ENCODE measurements at places on chromosomes 13 and 19.

DNA sequence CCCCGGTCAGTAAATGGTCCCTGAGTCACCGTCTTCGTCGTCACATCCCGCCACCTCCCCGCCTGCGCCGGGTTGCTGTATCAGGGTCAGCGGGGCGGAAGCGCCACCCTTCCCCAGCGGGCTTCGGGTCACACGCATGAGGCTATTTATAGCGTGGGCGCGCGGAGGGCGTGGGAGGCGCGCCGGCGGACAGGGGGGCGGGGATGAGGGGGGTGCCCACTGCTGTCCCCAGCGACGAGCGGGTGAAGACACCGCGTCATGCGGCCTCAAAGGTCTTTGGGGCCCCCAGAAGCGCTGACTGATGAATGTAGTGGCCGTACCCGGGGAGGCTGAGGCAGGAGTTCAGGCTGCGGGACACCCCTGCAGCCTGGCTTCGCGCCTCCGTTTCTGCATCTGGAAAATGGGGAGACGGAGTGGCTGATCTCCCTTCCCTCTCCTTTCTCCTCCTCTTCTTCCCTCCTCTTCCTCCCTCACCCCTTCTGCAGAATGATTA is 7.9 kb downstream of the UNC13A start:
- H3K36me3 ChIP-seq, result no peaks in the 10 kb centered on the region
- DNase-seq, result peak; percentile 64
- H3K27me3 ChIP-seq, result peaks cover 81% of the 10 kb centered on the region
- H3K4me1 ChIP-seq, result peaks cover 12% of the 10 kb centered on the region
- no peak overlapping the region for H3K27ac ChIP-seq

GRCh38 chr13:43273362-43273761 is 250.0 kb downstream of the DNAJC15 start:
- DNase-seq, result no peak
- no peak overlapping the region for H3K27ac ChIP-seq
- H3K4me3 ChIP-seq, result no peak overlapping the region
- H3K27me3 ChIP-seq, result peaks cover 22% of the 10 kb centered on the region
- no peaks in the 10 kb centered on the region for H3K36me3 ChIP-seq
- no peaks in the 10 kb centered on the region for H3K4me1 ChIP-seq

GRCh38 chr19:17775245-17775927 is 19.6 kb upstream of the B3GNT3 start:
- peak; percentile 39 for DNase-seq
- no peak overlapping the region for H3K4me3 ChIP-seq
- no peaks in the 10 kb centered on the region for H3K27me3 ChIP-seq
- H3K27ac ChIP-seq, result peak overlapping the region; percentile 11
- peaks cover 8% of the 10 kb centered on the region for H3K4me1 ChIP-seq
- H3K36me3 ChIP-seq, result peaks cover 31% of the 10 kb centered on the region

DNA sequence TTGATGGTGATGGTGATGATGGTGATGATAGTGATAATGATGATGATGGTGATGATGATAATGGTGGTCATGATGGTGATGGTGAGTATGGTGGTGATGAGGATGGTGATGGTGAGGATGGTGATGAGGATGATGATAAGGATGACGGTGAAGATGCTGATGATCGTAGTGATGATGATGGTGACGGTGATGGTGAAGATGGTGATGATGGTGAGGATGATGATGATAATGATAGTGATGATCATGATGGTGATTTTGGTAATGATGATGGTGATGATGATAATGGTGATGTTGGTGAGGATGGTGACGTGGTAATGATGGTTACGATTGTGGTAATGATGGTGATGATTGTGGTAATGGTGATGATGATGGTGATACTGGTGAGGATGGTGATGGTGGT is 10.8 kb upstream of the BCAT2 start:
- H3K27ac ChIP-seq, result no peak overlapping the region
- H3K27me3 ChIP-seq, result no peaks in the 10 kb centered on the region
- H3K36me3 ChIP-seq, result no peaks in the 10 kb centered on the region
- no peak overlapping the region for H3K4me3 ChIP-seq
- no peaks in the 10 kb centered on the region for H3K4me1 ChIP-seq
- no peak for DNase-seq

DNA sequence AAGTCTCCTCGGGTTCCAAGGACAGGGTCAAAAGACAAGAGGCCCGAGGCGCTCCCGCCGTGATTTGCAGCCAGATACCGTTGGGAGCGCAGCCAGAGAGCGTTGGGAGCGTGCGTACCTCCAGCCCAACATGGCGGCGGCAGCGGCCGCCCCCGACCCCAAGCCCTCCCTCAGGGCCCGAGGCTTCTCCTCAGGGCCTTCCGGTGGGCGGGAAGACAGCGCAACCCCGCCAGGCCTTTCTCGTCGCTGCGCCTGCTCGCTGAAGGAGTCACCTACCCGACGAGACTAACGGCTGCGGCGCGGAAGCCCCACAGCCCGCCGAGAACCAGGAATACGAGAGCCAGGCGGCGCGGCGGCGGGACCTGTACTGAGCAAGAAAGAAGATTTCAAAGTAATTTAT is 3.2 kb upstream of the ZNF850 start:
- H3K36me3 ChIP-seq, result peaks cover 15% of the 10 kb centered on the region
- peaks cover 20% of the 10 kb centered on the region for H3K4me1 ChIP-seq
- H3K4me3 ChIP-seq, result no peak overlapping the region
- DNase-seq, result no peak
- H3K27ac ChIP-seq, result no peak overlapping the region

GRCh38 chr13:52701728-52702465 is 37.7 kb downstream of the CNMD start:
- H3K27me3 ChIP-seq, result no peaks in the 10 kb centered on the region
- peak overlapping the region; percentile 45 for H3K27ac ChIP-seq
- H3K4me3 ChIP-seq, result no peak overlapping the region
- DNase-seq, result no peak
- H3K4me1 ChIP-seq, result no peaks in the 10 kb centered on the region
- H3K36me3 ChIP-seq, result no peaks in the 10 kb centered on the region

DNA sequence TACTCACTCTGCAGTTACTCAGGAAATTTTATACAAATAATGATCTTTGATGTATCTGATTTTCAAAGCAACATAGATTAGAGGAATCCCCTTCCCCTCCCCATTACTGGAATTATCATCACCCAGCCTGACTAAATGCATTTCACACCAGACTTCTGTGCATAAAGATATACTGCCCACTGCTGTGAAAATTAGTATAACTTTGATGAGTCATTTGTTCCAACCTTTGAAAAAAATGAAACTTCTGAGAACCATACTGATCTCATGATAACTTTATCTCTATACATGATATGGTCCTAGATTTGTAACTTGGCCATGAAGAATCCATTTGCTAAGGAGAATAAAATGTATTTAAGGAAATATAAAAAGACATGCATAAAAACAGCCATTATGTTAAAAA is 63.9 kb downstream of the GPC6 start:
- no peak overlapping the region for H3K4me3 ChIP-seq
- H3K4me1 ChIP-seq, result no peaks in the 10 kb centered on the region
- no peak for DNase-seq
- H3K27ac ChIP-seq, result no peak overlapping the region
- no peaks in the 10 kb centered on the region for H3K27me3 ChIP-seq

- peaks cover 14% of the 10 kb centered on the region for H3K27me3 ChIP-seq
- H3K36me3 ChIP-seq, result peaks cover 3% of the 10 kb centered on the region
- H3K27ac ChIP-seq, result no peak overlapping the region
- H3K4me1 ChIP-seq, result no peaks in the 10 kb centered on the region
Measured at GRCh38 chr19:29741776-29742175, 26.7 kb upstream of the C19orf12 start.

DNA sequence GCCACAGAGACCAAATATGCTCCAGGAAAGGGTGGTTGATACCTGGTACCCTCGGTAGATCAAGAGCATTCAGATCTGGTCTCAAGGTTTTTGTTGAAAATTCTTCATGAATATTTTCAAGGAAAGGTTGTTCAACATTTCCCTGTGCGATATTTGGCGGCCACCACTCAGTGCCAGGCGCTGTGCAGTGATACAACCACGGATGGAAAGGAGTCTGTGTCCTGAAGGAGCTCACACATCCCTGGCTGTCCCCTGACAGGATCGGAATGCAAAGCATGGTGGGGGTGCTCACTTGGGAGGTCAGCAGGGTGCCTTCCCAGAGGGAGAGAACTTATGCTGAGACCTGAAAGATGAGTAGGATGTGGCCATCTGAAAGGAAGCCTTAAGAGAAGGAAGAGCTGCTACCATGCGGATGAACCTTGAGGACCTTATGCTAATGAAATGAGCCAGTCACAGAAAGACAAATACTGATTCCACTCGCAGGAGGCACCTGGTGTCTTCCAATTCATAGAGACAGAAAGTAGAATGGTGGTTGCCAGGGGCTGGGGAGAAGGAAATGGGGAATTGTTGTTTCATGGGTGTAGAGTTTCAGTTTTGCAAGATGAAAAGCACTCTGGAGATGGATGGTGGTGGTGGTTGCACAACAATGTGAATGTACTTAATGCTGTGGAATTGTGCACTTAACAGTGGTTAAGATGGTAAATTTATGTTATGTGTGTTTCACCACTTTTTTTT is 41.6 kb downstream of the HSPH1 start:
- no peaks in the 10 kb centered on the region for H3K36me3 ChIP-seq
- no peak for DNase-seq
- no peak overlapping the region for H3K27ac ChIP-seq

GRCh38 chr19:32350987-32351348 is 5.6 kb downstream of the ZNF507 start:
- H3K4me1 ChIP-seq, result peaks cover 40% of the 10 kb centered on the region
- H3K27ac ChIP-seq, result peak overlapping the region; percentile 39
- H3K36me3 ChIP-seq, result peaks cover 32% of the 10 kb centered on the region
- no peaks in the 10 kb centered on the region for H3K27me3 ChIP-seq

DNA sequence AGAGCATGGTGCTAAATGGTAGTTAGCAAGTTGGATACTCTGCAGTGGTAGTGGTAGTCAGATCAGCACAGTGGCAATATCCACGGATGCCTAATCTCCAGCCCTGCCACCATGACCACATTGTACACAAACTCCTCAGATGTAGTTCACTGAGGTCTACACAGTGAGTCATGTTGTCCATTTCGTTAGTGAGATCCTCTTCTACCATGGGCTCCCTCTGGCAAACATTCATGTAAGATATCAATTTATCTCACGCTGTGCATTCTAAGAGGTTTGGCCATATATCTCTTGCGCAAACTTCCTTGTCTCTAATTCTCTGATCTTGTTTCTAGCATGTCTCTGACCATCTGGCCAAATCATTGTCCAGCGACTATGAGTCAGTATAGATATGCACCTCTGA is 58.2 kb downstream of the POLR1D start:
- DNase-seq, result no peak
- no peaks in the 10 kb centered on the region for H3K4me1 ChIP-seq
- H3K27me3 ChIP-seq, result peaks cover 28% of the 10 kb centered on the region
- H3K27ac ChIP-seq, result no peak overlapping the region
- H3K36me3 ChIP-seq, result no peaks in the 10 kb centered on the region
- H3K4me3 ChIP-seq, result no peak overlapping the region

DNA sequence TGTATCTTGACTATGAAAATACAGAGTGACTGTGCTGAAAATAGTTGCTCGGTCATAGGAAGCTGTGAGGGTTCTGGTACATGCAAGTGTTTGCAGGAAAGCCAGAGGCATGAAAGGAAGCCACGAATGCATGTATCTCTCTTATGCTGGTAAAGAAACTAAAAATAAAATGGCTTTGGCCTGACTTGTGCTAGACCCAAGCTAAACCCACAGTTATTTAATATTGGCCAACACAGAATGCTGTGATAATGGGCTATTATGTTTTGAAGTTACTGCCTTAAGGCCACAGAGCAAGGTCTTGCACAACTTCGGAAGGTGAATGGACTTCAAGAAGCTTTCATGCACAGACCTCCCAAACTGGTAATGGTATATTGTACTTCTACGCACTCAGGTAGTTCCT is 518.2 kb upstream of the HTR2A start:
- no peaks in the 10 kb centered on the region for H3K36me3 ChIP-seq
- H3K4me3 ChIP-seq, result no peak overlapping the region
- H3K4me1 ChIP-seq, result no peaks in the 10 kb centered on the region

DNA sequence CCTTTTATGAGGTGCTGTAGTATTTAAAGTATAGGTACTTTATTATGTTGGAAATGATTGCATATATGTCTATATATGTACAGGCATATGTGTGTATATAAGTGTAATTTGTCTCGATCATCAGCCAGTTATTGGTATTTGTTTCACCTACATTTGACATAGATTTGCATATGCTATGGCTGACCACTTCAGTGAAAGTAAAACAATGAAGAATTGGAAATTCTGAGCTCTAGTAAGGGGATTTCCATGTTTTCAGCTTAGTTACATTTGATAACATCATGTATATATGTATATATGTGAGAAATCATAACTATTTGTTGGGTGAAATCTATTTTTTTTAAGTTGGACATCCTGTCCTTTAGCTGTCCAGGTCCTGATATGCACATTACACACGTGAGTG is 1303.9 kb downstream of the EFNB2 start:
- DNase-seq, result no peak
- H3K4me3 ChIP-seq, result no peak overlapping the region
- no peak overlapping the region for H3K27ac ChIP-seq
- no peaks in the 10 kb centered on the region for H3K4me1 ChIP-seq
- H3K36me3 ChIP-seq, result no peaks in the 10 kb centered on the region

- peaks cover 23% of the 10 kb centered on the region for H3K36me3 ChIP-seq
- no peaks in the 10 kb centered on the region for H3K27me3 ChIP-seq
- peak overlapping the region; percentile 18 for H3K27ac ChIP-seq
- DNase-seq, result no peak
- H3K4me1 ChIP-seq, result peaks cover 12% of the 10 kb centered on the region
Measured at GRCh38 chr19:48174445-48175030, 4.1 kb downstream of the ZSWIM9 start.
